ENCODE measurements at places on chromosomes 1 and 21. TPM values are rescaled to one million over a fixed set of nuclear protein-coding genes. Genes with fewer than 3 reads are reported as not detected.

DNA sequence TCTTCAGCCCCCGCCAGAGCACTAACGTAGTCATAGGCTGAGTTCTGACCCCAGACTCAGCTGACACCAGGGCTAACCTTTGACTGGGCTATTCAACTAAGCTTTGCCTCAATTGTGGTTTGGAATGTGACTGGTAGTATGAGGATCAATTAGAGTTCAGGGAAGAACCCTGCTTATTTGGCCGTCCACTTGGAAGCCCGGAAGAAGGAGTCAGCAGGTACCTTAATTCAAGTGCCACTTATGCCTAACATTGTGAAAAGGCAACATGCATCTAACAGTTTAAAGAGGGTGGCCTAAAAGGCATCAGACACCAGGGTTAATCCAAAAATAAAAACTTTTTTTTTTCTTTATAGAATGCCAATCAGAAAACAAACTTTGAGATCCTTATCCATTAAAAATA lies 92.3 kb downstream of the BEND5 start:
- no peak overlapping the region for H3K27ac ChIP-seq
- no peaks in the 10 kb centered on the region for H3K4me1 ChIP-seq
- H3K27me3 ChIP-seq, result no peaks in the 10 kb centered on the region
- no peak overlapping the region for H3K4me3 ChIP-seq

GRCh38 chr1:24696041-24696755 lies 49.0 kb upstream of the CLIC4 start:
- no peak overlapping the region for H3K27ac ChIP-seq
- H3K4me3 ChIP-seq, result no peak overlapping the region
- no peaks in the 10 kb centered on the region for H3K36me3 ChIP-seq
- H3K27me3 ChIP-seq, result peaks cover 6% of the 10 kb centered on the region
- DNase-seq, result no peak
- peaks cover 36% of the 10 kb centered on the region for H3K4me1 ChIP-seq

GRCh38 chr1:153348511-153349362 lies at the start of gene PGLYRP4:
Gene PGLYRP4, minus strand, starts transcription at chr1:153348841. Its CDS starts 909 bp downstream, at chr1:153347932.
- peaks cover 29% of the 10 kb centered on the region for H3K27me3 ChIP-seq
- no peak within 1 kb of the TSS for H3K4me3 ChIP-seq
- no peaks in the 10 kb centered on the region for H3K36me3 ChIP-seq
- H3K27ac ChIP-seq, result no peak within 1 kb of the TSS
- peaks cover 17% of the 10 kb centered on the region for H3K4me1 ChIP-seq

GRCh38 chr1:95048317-95048716 lies 24.4 kb downstream of the ALG14 start:
- H3K27ac ChIP-seq, result no peak overlapping the region
- H3K27me3 ChIP-seq, result no peaks in the 10 kb centered on the region

DNA sequence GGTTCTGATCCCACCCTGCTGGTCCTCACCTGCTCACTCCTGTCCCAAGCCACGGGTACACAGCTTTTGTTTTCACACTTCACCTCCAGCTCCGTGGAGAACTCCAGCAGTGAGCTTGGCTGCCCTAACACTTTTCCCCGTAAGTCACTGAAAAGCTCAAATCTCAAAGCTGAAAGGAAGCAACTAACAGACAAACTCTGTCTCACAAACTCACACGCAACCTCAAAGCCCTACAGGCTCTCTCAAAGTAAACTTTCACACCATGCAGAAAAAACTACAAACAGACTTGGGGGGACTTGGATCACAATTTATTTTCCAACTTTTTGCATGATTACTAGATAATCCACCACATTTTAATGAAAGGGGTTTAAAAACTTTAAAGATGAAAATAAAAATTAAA lies 88.3 kb downstream of the AK5 start:
- H3K36me3 ChIP-seq, result no peaks in the 10 kb centered on the region
- no peak overlapping the region for H3K4me3 ChIP-seq
- no peak overlapping the region for H3K27ac ChIP-seq
- no peaks in the 10 kb centered on the region for H3K27me3 ChIP-seq
- DNase-seq, result no peak
- H3K4me1 ChIP-seq, result no peaks in the 10 kb centered on the region

GRCh38 chr1:167161242-167161641 lies 59.4 kb upstream of the POU2F1 start:
- H3K4me1 ChIP-seq, result no peaks in the 10 kb centered on the region
- DNase-seq, result no peak
- H3K36me3 ChIP-seq, result no peaks in the 10 kb centered on the region

GRCh38 chr1:22315315-22316078 lies 136.2 kb upstream of the ZBTB40 start:
- peaks cover 4% of the 10 kb centered on the region for H3K27me3 ChIP-seq
- no peak for DNase-seq
- no peaks in the 10 kb centered on the region for H3K4me1 ChIP-seq
- no peaks in the 10 kb centered on the region for H3K36me3 ChIP-seq
- no peak overlapping the region for H3K27ac ChIP-seq
- no peak overlapping the region for H3K4me3 ChIP-seq

DNA sequence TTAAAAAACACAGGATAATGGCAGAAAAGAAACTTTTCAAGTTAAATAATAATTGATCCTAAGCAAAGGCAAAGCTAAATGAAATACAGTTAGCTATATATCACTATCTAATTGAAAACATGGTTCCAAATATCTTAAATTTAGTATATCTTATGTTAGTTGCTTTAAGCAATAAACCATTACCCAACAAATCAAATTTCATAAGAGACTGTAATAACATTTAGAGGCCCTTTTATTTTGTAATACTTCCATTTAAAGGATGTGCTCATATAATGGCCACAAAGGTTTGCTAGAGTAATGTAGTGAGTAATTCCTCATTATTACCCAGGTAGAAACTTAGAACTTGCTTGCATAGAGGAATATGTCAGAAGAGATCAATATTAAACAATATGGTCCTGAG lies 32.3 kb downstream of the RPL5 start:
- H3K27ac ChIP-seq, result no peak overlapping the region
- no peaks in the 10 kb centered on the region for H3K36me3 ChIP-seq
- DNase-seq, result no peak
- H3K27me3 ChIP-seq, result no peaks in the 10 kb centered on the region
- H3K4me1 ChIP-seq, result peaks cover 4% of the 10 kb centered on the region
- no peak overlapping the region for H3K4me3 ChIP-seq

GRCh38 chr1:159800177-159800930 lies 1.8 kb upstream of the FCRL6 start:
- peak; percentile 44 for DNase-seq
- H3K27me3 ChIP-seq, result peaks cover 45% of the 10 kb centered on the region
- H3K4me1 ChIP-seq, result peaks cover 16% of the 10 kb centered on the region
- H3K4me3 ChIP-seq, result no peak overlapping the region

Gene PADI2
- total RNA-seq, result not detected

Gene HS2ST1
- 20.4 TPM for total RNA-seq

Gene TCP10L
- total RNA-seq, result 0.53 TPM
